ENCODE measurements at places on chromosomes 2 and 18. TPM values are rescaled to one million over a fixed set of nuclear protein-coding genes. Genes with fewer than 3 reads are reported as not detected.

CFC1 gene
- total RNA-seq, result not detected

THSD7B gene
- total RNA-seq, result 0.46 TPM

KCNJ13 gene
- total RNA-seq, result not detected

IL36G gene
- not detected for total RNA-seq

GLB1L gene
- total RNA-seq, result 14.4 TPM

SRD5A2 gene
- total RNA-seq, result not detected

RASGRP3 gene
- 2.3 TPM for total RNA-seq

SERPINB4 gene
- total RNA-seq, result not detected

C2orf80 gene
- total RNA-seq, result not detected

INHBB gene
- total RNA-seq, result 1.1 TPM

GRCh38 chr2:131048641-131049040 is 44.6 kb downstream of the FAM168B start:
- H3K4me1 ChIP-seq, result no peaks in the 10 kb centered on the region
- H3K4me3 ChIP-seq, result no peak overlapping the region
- no peak overlapping the region for H3K27ac ChIP-seq
- DNase-seq, result no peak

DNA sequence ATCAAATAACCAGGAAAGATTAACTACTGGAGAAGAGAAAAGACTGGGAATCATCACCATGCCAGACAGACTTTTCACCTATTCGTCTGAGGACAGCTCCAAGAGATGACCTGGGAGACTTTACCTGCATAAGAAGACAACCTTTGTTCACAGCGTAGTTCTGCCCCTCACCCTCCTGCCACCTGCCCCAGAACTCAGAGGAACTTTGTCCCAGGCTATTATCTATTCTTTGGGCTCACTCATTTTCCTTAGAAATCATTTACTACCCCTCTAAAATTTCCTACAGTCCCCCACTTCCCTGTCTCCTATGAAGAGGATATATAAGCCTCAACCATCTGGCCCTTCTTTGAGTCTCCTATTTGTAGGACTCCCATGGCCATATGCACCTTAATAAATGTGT is 19.3 kb upstream of the COPS8 start:
- H3K27me3 ChIP-seq, result no peaks in the 10 kb centered on the region
- no peaks in the 10 kb centered on the region for H3K4me1 ChIP-seq
- H3K4me3 ChIP-seq, result no peak overlapping the region
- H3K36me3 ChIP-seq, result no peaks in the 10 kb centered on the region
- H3K27ac ChIP-seq, result no peak overlapping the region

GRCh38 chr2:31255911-31256571 is 22.1 kb downstream of the EHD3 start:
- H3K4me1 ChIP-seq, result no peaks in the 10 kb centered on the region
- no peak overlapping the region for H3K4me3 ChIP-seq

DNA sequence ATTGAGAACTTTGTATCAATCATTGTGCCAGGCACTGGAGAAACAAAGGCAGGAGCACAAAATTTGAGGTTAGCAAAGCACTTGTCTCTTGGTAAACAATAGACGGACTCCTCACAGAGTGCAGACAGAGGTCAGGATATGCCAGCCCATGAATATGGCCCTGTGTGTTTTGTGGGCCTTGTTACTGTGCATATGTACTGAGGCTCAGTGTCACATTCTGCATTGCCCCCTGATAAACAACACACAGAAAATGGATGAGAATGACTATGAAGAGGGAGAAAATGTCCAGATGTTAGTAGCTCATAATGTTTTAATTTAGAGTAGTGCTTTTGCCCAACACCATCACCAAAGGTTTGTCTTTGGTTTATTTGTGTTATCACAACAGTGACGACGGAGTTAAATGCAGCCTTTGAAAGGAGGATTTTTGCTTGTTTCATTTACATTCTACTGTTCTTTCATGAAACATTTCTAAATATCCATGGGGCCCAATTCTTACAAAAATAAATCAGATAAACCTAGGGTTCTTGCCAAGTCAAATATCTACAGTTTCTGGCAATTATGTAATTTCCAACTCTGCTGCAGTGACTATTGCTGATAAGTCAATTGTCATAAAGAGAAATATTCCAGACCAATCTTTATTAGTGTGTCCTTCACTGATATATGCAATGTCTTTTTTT is 14.6 kb upstream of the NT5C1B start:
- H3K27me3 ChIP-seq, result no peaks in the 10 kb centered on the region
- DNase-seq, result no peak
- H3K36me3 ChIP-seq, result no peaks in the 10 kb centered on the region
- H3K4me1 ChIP-seq, result no peaks in the 10 kb centered on the region
- no peak overlapping the region for H3K4me3 ChIP-seq
- H3K27ac ChIP-seq, result no peak overlapping the region

DNA sequence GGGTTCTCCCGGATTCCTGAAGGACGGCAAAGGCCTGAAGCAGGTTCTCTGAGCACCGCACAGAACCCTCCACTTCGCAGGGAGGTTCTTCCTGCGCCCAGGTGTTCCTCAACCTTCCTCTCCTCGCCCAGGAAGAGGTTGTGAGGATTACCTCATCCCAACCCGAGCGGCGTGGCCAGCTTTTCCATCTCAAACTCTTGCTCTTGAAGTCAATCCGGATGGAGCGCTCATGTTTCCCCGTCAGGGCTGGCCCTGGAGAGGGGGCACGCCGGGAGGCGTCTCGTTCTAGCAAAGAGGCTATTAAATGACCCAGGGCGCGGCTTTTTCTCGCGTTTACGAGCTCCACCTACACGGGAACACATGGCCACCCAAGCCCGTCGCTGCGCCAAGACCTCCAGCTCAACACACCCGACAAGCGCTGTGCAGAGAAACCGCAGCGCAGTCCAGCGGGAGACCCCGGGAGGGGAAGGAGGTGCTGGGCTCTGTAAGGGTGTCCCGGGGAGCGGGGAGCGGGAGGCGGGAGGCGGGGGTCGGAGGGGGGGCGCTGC is 540 bp upstream of the RAB10 start:
- no peaks in the 10 kb centered on the region for H3K36me3 ChIP-seq
- H3K27ac ChIP-seq, result peak overlapping the region; percentile 81
- H3K27me3 ChIP-seq, result no peaks in the 10 kb centered on the region
- DNase-seq, result no peak
- peaks cover 13% of the 10 kb centered on the region for H3K4me1 ChIP-seq
- H3K4me3 ChIP-seq, result peak overlapping the region; percentile 87

GRCh38 chr2:238155761-238156694 is 2.7 kb upstream of the ERFE start:
- H3K36me3 ChIP-seq, result no peaks in the 10 kb centered on the region
- H3K27me3 ChIP-seq, result no peaks in the 10 kb centered on the region
- H3K4me1 ChIP-seq, result no peaks in the 10 kb centered on the region

GRCh38 chr2:74715081-74715791 is 61.2 kb downstream of the SEMA4F start:
- peak overlapping the region; percentile 55 for H3K4me3 ChIP-seq
- H3K4me1 ChIP-seq, result no peaks in the 10 kb centered on the region
- H3K27me3 ChIP-seq, result no peaks in the 10 kb centered on the region
- H3K36me3 ChIP-seq, result no peaks in the 10 kb centered on the region
- peak; percentile 87 for DNase-seq

DNA sequence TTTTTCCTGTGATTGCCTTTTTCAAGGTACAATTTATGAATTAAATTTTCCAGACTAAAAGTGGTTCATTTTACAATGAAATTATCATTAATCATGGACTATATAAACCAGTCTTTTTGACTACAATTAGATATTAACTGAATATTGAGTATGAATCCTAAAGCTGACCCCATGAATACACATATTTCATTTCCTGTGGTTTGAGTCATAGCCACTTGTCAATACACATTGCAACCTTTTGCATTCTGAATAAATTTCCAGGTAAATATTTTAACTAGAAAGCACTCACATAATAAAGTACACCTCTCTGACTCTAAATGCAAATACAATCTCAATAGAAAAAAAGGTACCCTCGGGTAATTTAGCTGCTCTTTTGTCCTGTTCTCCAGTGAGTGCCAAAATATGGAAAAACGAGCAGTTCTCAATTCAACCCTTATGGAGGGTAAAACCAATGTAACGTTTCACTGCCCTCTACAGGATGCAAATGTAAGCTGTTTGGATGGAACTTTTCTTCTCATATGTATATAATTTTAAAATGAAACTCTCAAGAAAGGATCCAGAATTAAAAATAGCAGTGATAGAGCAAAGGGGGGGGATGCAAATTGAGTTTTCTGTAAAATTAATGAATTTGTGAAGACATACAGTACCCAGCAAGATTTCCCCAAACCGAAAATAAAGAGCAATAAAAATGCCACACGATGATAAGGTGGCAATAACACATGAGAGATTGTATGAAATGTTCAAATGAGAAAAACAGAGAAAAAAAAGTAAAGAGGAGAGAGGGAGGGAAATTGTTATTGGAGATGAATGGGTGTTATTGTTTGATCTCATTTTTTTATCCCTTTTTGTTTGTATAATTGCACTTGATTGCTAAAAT is 1795.7 kb upstream of the PIK3C3 start:
- H3K27me3 ChIP-seq, result no peaks in the 10 kb centered on the region
- H3K4me1 ChIP-seq, result no peaks in the 10 kb centered on the region
- no peaks in the 10 kb centered on the region for H3K36me3 ChIP-seq
- no peak overlapping the region for H3K27ac ChIP-seq
- no peak for DNase-seq

DNA sequence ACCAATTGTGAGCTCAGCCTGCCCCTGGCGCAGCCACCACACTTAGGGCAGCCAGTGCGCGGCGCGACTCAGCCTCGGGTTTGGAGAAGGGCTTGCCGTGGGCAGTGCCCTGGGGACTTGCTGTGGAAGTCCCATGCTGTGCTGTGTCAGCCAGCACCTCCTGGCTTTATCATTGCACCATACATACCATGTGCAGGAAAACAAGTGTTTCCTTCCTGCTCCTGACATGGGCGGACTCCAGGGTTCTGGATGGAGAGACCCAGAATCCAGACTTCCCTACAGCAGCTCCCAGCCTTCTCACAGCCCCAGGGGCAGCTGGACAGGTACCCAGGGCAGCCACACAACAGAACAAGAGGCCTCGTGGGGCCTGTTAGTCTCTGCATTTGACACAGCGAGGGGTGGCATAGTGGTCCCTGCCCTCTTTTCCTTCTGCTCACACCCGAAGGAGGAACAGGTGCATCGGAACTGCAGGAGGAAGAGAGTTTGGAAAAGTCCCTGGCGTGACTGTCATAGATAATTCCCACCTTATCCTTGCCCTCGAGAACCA is 54.2 kb downstream of the SDC1 start:
- no peaks in the 10 kb centered on the region for H3K4me1 ChIP-seq
- H3K4me3 ChIP-seq, result no peak overlapping the region
- no peak for DNase-seq
- no peak overlapping the region for H3K27ac ChIP-seq
- H3K36me3 ChIP-seq, result no peaks in the 10 kb centered on the region

- no peaks in the 10 kb centered on the region for H3K36me3 ChIP-seq
- no peaks in the 10 kb centered on the region for H3K27me3 ChIP-seq
- no peak overlapping the region for H3K4me3 ChIP-seq
Observed at GRCh38 chr18:9906481-9906880, 7.3 kb upstream of the VAPA start.

DNA sequence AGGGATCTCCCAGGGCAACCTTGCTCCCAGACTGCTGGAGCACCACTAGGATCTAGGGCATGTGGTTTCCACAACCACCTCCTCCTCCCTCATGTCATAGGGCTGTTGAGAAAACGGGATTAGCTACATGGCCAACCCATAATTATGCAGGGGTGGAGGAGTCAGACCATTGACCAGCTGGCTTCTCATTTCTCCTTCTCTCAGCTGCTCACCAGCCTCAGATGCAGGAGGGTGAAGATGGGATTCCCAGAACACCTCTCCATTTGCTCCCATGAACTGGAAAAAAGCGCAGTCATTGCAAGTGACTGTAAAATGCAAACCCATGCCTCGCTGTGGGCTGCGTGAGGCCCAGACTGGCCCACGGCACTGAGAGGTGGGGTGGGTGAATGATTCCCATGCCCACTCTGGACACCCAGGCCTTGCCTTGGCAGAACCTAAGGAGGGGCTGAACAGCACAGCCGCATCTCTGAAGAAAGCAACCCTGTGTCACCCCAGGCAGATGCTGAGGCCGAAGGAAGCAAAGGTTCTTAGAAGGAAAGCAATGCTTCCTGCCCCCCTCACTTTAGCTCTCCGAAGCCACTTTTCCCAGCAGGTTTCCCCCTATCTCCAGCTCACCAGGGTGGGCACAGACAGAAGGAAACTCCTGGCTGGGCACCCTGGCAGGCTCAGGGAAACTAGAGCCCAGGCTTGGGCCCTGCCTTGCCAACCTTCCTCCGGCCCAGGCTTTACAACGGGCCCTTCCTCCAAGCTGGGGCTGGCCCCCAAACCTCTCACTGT is 69.6 kb upstream of the RTN4 start:
- DNase-seq, result no peak
- H3K36me3 ChIP-seq, result no peaks in the 10 kb centered on the region
- no peak overlapping the region for H3K27ac ChIP-seq
- H3K4me1 ChIP-seq, result peaks cover 6% of the 10 kb centered on the region
- no peak overlapping the region for H3K4me3 ChIP-seq

- H3K4me3 ChIP-seq, result no peak overlapping the region
- H3K36me3 ChIP-seq, result no peaks in the 10 kb centered on the region
- H3K27me3 ChIP-seq, result no peaks in the 10 kb centered on the region
- H3K4me1 ChIP-seq, result peaks cover 4% of the 10 kb centered on the region
- no peak overlapping the region for H3K27ac ChIP-seq
Observed at GRCh38 chr2:45166229-45166890, 157.1 kb upstream of the SIX2 start.

DNA sequence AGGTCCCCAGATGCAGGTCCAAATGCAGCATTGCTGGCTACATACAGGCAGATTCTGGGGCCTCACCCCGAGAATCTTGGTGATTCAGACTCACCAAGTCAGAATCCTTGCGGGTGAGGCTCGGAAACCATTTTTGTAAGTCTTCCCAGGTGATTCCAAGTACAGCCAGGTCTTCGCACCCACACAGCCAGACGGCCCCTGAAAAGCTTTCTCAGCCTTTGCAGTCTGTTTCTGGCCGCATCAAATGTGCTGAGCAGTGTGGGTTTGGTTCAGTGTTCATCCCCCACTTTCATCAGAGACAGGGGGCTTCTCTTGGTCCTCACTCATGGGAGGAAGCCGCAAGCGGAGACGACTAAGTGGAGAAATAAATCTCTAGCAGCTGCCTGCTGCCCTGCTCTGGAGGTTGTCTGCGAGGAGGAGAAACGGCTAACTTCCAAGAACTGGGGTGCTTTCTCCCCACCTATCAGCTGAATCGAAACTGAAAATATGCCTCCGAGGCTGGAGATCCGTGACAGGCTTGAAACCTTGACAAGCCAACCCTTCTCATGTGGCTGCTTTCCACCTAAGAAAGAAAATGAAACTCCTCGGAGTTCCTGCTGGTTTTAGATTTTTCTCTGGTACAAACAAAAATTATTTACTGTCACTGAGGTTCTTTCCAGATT is 8.9 kb upstream of the TMEM185B start:
- H3K4me3 ChIP-seq, result peak overlapping the region; percentile 30
- H3K36me3 ChIP-seq, result no peaks in the 10 kb centered on the region
- peak overlapping the region; percentile 46 for H3K27ac ChIP-seq
- no peak for DNase-seq
- H3K27me3 ChIP-seq, result no peaks in the 10 kb centered on the region

- H3K4me3 ChIP-seq, result no peak overlapping the region
- no peak overlapping the region for H3K27ac ChIP-seq
- DNase-seq, result peak; percentile 5
- H3K4me1 ChIP-seq, result no peaks in the 10 kb centered on the region
- H3K36me3 ChIP-seq, result no peaks in the 10 kb centered on the region
Observed at GRCh38 chr2:128457006-128457604, 138.4 kb upstream of the HS6ST1 start.

- no peaks in the 10 kb centered on the region for H3K27me3 ChIP-seq
- peaks cover 2% of the 10 kb centered on the region for H3K4me1 ChIP-seq
- no peak overlapping the region for H3K4me3 ChIP-seq
- DNase-seq, result no peak
- H3K27ac ChIP-seq, result no peak overlapping the region
Observed at GRCh38 chr18:58310517-58310916, 266.5 kb downstream of the NEDD4L start.

- H3K36me3 ChIP-seq, result no peaks in the 10 kb centered on the region
- no peak overlapping the region for H3K4me3 ChIP-seq
- H3K27me3 ChIP-seq, result no peaks in the 10 kb centered on the region
- peak; percentile 19 for DNase-seq
Observed at GRCh38 chr2:239726091-239726591, 299.0 kb downstream of the NDUFA10 start.

All from ovary (tissue), 10 donors.